ENCODE measurements at places on chromosomes 12 and 14.

- no peak for DNase-seq
Measured at GRCh38 chr12:42565633-42566032, 23.9 kb downstream of the PRICKLE1 start.

GRCh38 chr12:11568155-11568761, 81.2 kb upstream of the ETV6 start:
- DNase-seq = no peak

- DNase-seq = no peak
Measured at GRCh38 chr14:100698666-100699448, 27.8 kb upstream of the DLK1 start.

- no peak for DNase-seq
Measured at GRCh38 chr12:39287817-39288216, 155.1 kb downstream of the KIF21A start.

DNA sequence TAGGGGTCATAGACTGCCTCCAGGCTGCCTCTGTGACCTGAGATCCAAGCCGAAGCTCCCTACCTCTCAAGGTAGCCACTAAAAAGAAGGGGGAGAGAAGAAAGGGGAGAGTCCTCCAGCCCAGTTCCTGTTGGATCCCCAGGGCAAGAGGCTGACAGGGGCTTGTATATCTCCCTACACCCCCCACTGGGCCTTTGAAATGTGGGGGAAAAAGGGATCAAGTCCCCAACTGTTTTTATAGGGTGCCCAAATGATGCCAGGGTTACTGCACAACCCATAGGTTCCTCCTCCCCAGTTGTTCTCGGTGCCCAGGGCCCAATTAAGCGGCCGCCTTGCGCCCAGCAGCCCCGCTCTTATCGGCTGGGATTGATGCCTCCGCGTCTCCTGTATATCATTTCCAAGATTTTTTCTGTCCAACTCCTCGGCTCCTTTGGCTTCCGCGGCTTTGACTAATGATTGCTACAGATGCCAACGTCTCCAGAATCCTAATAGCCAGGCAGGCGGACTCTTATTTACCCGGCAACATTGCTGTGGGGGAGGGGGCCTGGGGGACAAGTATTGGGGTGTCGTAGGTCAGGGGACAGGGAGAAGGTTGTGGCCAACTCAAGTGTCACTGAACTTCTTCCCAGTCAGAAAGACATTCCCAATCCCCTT, 7.6 kb upstream of the HOXC4 start:
- no peak for DNase-seq

DNA sequence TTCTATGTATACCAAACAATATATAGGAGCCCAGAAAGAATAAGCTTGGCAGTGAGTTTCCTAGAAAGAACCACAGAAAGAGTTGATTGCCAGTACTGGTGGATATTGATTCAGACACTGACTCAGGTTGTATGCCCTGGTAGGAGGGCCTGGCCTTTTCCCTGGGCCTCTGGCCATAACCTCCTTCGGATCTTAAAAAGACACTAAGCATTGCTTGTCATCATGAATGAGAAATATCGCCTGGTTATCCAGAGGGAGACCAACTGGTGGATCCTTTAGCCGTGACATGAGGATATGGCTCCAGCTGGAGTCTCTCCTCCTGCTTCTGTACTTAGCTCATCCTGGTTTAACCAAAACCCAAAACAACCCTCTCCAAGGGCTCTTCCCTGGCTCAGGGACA, 231.5 kb downstream of the MSRB3 start:
- no peak for DNase-seq

DNA sequence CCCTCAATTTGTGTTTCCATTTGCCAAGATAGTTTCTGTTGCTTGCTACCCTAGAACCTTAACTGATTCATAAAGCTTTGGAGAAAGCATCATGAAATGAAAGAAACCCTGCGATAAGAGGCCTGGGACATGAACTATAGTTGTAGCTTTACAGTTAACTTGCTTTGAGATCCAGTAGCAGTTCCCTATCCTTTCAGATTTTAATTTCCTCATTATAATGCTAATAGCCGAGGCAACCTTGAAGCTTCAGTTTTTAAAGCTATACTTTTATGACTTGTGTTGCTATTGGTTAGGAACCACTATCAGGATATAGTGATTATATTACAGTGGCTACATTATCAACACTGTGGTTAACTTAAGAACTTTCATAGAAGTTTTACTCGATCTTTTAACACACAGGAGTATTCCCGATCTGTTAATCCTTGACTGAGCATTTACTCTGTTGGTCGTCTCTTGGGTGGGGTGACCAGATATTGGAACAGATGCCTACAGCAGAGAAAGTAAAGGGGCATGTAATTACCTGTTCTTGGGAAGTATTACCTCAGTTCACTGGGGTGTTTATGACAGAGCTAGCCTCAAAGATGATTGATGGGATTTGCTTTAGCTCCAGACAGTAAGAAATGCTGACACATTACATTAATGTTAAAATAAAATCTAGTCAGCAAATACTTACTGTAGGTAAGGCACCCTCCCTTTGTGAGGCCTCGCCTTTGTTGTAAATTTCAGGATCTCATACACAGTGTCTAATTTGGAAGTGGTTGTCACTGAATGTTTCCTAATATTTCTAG, 86.2 kb upstream of the CSRP2 start:
- no peak for DNase-seq

GRCh38 chr12:118680356-118680963, 300.9 kb upstream of the SRRM4 start:
- no peak for DNase-seq

DNA sequence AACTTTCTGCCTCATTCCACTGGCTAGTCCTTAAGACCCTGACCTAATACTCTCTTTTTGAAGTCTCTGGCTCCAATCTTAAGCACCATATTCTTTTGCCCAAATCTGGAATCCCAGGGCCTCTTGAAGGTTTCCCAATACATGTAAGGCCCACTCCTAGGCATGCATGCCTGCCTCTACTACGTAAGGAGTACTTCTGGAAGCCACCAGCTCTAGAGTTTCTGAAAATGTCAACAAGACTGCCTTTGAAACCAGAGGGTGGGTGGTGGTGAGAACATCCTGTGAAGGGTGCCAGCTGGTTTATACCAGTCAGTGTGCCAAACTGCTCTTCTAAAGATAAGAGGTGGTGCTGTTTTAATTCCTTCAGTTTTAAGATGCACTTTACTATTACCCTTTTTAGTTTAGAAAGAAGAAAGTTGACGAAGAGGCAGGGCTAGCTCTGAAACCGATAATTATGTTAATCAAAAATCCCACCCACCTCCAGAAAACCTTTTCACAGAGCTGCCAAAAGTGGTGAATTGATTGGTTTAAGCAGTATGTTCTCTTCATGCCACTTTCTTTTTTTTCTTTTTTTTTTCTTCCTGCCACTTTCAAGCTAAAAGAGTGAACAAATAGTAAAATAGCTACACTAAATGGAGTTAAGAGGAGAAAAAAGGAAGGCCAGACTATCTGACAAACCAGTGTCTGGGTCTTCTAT, 8.7 kb upstream of the WDR89 start:
- DNase-seq = peak; percentile 13

DNA sequence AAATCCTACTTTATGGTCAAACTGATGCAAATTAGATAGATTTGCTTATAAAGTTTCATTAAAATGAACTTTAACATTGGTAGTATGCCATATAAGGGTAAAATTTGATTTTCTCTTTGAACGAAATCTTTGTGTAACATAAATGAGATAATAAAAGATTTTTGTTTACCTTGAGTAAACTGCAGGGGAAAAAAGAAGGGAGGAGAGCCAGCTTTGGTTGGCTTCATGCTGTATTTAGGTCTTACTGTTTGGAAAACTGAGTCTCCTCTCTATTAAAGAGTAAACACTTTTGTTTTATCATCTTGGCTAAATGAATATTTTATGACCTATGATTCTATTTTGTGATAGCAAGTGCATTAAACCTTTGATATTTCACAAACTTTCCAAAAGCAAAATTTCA, 267.6 kb downstream of the IPO8 start:
- DNase-seq = no peak
